ENCODE measurements at places on chromosomes 2 and 18.

- no peak for DNase-seq
Measured at GRCh38 chr2:237737196-237737865, 61.2 kb upstream of the RBM44 start.

DNA sequence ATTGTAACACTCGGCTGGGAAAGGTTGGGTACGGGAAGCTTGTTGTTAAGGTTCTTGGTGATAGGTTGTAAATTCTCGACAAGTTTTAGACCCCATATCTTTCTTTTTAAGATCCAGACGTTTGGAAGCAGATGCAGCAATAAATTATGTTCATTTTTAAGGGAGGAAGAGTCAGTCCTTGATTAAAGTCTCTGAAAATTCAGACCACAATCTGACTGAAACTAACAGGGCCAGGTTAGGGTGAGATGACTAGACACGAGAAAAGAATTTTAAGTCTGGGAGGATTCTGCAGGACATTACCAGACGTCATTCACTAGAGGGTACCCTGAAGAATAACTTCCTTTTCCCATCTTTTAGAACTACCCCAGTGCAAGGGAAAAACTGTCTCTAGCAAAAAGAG, 16.1 kb downstream of the WIPF1 start:
- DNase-seq: no peak

DNA sequence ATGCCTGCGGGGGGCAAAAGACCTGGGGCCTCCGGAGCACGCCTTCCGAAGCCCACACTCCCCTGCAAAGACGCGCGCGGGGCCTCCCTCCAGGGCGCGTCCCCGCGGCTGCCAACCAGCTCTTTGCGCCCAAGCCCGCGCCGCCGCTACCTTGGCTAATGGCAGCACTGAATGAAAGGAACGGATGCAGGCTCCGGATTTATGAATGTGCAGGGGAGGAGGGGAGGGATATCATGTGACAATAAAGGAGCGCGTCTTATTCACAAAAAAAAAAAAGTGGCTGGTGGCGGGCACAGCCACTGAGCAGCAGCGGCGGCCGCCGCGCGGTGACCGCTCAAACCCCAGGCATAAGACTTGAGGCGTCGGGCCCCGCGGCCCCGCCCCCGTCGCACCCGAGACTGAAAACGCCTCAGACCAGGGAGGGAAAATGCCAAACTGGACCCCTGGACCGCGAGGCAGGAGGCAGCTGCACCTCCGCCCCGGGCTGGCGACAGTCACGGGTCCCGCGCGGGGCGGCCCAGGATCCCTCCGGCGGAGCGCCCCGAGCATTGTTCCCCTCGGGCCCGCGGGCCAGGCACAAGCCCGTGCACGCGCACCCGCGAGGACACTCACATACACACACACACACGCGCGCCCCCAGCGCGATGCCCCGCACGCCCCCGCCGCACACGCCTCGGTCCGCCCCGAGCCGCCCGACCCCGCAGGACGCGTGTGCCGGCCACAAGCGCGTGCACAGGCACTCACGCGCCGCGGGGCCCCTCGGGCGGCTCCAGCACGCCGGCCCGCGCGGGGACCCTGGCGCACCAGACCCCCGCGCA, 1.6 kb downstream of the SPRED2 start:
- DNase-seq: peak; percentile 36

DNA sequence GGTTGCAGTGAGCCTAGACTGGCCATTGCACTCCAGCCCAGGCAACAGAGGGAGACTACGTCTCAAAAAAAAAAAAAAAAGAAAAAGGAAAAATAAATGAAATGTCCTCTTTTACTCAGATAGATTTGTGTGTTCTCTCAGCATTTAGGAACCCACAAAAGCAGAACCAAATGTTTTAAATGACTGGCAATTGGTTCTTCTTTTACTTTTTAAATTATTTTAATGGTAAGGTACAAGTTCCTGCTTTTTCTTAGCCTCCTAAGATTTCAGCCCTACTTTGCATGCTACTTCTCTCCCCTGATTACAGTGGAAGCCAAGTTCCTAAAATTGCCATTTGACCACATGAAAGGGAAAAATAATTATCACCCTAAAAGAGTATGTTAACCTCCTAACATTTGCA, 23.5 kb downstream of the SRSF7 start:
- DNase-seq: no peak

DNA sequence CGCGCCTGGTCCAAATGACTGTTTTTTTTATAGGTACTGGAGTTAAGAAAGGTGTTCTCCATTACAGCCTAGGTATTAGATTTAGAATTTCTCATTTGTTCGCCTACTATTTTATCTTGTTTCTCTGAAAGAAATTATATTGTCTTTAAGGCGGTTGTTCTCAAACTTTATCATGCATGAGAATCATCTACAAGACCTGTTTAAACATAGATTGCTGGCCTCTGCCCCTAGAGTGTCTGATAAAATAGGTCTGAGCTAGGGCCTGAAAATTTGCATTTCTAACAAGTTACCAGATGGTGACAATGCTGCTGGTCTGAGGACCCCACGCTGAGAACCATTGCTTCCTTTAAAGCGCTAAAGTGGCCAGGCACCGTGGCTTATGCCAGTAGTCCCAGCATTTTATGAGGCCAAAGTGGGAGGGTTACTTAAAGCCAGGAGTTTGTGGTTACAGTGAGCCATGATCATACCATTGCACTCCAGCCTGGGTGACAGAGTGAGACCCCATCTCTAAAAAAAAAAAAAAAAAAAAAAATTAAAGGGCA, 34.0 kb upstream of the RNF138 start:
- DNase-seq: no peak

DNA sequence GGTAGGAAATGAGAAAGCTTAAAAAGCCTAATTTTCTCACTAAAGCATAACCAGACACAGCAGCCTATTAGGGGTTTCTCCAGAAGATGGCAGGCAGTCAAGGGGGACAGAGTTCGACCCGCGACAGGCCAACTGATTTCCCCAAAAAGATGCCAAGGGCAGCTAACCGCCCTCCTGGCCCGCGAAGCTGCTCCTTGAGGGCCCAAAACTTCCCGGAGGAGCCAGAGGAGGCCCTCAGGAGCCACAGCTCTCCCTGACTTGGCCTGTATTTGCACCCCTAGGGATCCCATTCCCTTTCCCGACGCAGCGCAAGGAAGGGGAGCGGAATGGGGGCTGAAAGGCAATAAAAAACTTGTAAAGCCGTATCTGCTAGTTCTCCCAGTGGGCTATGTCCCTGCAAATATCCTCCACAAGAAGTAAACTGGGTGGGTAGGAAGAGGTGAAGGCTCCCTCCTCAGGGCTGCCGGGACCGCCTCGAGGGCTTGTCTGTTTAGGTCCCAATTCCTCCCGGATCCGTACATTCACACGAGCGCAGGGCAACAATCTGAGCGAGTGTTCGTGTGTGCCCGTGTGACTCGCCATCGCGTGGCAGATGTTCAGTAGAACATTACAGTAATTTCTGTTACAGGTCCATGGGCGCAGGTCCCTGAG, 756 bp upstream of the NAGK start:
- no peak for DNase-seq

Data from HTR-8/SVneo (cell line).